Fibroblast of the aortic adventitia (primary cell): ENCODE measurements at places on chromosomes 7 and 10. TPM values are rescaled to one million over a fixed set of nuclear protein-coding genes. Genes with fewer than 3 reads are reported as not detected.

Gene FAM237B
- not detected in 2 replicates for total RNA-seq

Gene MYH16
- not detected in 2 replicates for total RNA-seq

Gene TFEC
- total RNA-seq, result 0.16 and 0.36 TPM in 2 replicates

Gene STRIP2
- total RNA-seq, result 2.5 and 6.9 TPM in 2 replicates

Gene HIF1AN
- total RNA-seq, result 12.9 and 17.3 TPM in 2 replicates

Gene SAMD9L
- total RNA-seq, result 22.6 and 39.4 TPM in 2 replicates

Gene DNAH11
- total RNA-seq, result 2.7 TPM in 1 of 2 replicates, not detected in the other

Gene PTF1A
- not detected in 2 replicates for total RNA-seq

GRCh38 chr7:45593121-45593541 lies 19.0 kb downstream of the ADCY1 start:
- no peak for DNase-seq

- DNase-seq, result peak; percentile 99
Measured at GRCh38 chr10:93437086-93437945, 44.8 kb downstream of the MYOF start.

DNA sequence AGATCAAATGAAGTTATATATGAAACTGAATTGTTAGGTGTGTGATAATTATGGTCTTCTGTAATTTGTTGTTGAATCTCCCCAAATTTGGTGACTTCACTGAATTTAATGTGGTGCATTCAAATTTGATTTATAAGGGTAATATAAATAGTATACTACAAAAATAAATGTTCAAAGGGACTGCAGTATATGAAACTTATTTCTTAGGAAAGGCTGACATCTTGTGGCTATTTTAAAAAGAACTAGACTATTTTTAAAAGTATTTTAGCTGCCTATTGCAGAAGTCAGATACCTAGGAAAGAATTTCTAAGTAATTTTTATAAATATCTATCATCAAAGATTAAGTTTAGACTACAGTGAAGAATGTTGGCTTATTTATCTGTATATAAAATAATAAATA lies 36.6 kb downstream of the ATRNL1 start:
- DNase-seq, result peak; percentile 67

- DNase-seq, result no peak
Measured at GRCh38 chr7:151773797-151774196, 103.1 kb downstream of the PRKAG2 start.

- peak; percentile 72 for DNase-seq
Measured at GRCh38 chr10:89427629-89428028, 13.3 kb downstream of the IFIT5 start.

DNA sequence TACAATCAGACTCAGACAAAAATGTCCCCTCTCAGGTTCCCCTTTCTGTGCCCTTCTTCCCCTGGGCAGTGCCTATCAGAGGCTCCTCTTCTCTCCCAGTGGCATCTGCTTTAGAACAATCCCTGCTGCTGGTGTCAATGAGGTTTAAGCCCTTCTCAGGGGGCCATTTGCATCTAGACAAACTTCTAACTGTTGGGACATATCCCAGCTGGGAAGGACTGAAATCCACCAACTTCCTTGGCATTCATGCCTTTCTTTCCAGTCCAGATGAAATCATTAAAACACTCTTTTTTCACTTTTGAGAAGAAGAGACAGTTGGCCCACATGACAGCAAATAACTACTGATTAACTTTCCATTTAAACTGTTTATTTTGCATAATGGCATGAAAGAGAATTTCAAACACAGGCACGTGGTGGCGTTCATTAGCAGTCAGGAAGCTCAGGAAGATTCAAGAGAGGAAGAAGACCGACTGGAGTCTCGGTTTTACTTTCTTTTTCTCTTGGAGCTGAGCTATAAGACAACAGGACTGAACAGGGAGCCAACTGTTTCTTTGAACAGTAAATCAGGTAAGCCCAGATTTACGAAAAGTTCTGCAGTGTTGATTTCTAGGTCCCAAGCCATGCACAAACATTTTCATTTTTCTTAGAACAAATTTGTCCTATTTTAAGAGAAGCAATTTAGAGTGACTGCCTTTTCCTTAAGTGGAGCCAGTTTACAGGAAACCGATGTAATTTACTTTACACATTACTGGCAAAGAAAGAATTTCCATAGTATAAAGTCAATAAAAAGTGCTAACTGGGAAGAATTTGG lies at the start of gene GIMAP2:
TSS of gene GIMAP2 (plus strand) at position 488 of the 811 bp plus-strand sequence. CDS start 1,354 bp downstream, outside the sequence.
- DNase-seq, result no peak

DNA sequence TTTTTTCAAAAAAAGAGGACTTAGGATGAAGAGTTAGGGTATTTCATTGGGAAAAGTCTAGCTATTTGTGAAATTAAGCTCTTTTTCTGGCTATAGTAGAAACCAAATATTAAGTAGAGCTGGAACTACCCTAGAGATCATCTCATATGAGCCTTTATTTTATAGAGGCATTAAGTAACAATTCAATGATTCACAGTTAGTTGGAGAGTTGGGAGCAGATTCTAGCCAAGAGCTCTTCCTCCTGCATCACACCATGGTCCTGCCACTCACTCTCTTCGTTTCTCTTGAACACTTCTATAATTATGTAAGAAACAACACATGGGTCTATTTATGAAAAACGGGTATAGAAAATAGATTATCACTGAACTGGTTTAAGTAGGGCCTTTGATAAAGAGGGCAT lies 76.1 kb upstream of the ANK3 start:
- peak; percentile 57 for DNase-seq

DNA sequence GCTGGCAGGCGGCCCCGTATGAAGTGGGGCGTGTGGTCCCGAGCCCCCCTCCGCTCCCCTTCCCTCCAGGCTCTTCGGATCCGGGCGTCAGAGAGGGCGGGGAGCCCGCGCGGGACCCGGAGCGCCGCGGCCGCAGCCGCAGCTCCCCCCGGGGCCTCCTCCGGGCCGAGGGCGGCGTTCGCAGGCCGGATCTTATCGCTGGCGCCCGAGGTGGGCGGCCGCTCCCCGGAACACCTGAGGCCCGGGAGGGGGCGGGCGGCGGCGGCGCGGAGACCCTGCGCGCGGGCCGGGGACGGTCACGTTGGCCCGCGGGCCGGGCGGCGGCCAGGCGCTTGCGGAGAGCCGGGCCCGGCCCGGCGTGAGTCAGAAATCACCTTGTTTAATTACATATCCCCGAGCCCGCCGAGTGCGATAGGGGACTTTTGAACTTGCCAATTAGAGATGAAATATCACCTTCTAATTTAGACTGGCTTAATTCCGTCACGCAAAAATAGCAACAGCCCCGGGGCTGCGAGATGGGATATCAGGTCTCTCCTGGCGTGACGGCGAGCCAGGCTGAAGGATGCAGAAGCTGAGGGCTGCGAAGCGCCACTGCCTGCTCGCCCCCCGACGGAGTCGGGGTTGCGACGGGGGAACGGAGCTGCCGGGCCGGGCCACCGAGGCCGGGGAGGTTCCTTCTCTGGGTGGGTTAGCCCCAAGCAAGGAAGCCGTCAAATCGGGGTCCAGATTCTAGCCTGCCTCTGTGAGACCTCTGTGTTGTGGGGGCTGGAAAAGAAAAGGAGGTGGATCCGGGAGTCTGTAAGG lies 43.4 kb downstream of the LDB3 start:
- peak; percentile 34 for DNase-seq

GRCh38 chr7:26857506-26858240 lies 6.7 kb downstream of the SKAP2 start:
- no peak for DNase-seq

- DNase-seq, result no peak
Measured at GRCh38 chr10:101262147-101262546, 32.9 kb upstream of the LBX1 start.

GRCh38 chr7:114620208-114620607 lies 205.6 kb downstream of the FOXP2 start:
- no peak for DNase-seq

DNA sequence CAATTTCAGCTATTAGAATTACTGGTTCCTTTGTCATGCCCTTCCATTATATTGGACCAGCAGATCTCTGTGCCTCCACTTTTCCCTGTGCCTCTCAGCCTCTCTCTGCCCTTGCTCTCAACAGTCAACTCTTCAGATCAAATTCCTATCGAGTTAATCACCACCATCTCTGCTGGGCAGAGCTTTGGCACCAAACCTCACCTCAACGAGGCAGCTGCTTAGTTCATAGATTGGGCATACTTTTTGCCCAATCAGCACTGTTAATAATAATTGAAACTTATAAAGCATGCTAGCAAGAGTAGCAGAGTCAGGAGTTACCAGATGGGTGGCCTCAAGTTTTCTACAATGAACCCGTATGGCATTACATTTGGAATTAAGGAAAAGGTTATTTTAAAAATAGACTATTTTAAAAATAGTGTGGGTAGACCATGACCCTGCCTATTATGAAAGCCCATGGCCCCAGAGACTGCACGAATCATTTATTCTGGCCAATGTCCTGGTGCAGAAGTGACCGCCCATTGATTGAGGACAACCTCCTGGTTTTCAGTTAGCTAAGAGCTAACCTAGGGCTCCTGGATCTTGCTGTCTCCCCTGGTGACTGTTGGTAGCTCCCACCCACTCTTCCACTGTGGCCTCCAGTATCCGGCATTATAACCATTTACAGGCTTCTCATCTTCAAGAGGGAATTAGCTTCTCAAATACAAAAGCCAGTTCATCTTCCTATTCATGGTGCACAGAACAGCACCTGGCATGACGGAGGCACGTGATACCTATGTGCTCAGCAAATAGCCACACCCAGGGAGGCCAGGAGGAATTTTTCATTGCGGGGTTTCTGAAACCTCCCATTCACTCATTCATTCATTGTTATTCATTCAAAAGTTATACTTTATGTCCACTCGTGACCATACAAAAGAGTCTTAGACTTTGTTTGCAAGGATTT lies 265.4 kb downstream of the INHBA start:
- peak; percentile 31 for DNase-seq

GRCh38 chr7:130145424-130146100 lies 59.6 kb downstream of the TMEM209 start:
- no peak for DNase-seq

- no peak for DNase-seq
Measured at GRCh38 chr10:72689660-72690059, 2.3 kb upstream of the MCU start.

DNA sequence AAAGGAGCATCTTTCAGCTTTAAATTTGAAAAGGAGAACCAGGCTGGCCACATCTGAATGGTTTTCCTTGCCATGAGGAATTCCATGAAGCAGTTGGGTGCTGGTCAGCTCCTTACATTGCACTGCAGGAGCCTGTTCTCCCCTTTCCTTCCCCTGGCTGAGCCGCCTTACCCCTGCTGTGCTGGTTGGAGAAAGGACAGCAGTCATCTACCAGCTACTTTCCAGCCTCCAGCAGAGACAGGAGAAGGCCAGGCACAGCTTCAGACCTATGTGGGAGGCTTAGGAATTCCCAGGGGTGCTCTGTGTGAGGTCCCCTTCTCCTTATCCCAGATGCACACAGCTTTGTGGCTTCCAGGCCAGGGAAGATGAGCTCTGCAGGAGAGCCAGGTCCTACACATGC lies 4.7 kb downstream of the C10orf71 start:
- no peak for DNase-seq

GRCh38 chr7:155754165-155754564 lies 58.1 kb downstream of the SHH start:
- no peak for DNase-seq

- DNase-seq, result no peak
Measured at GRCh38 chr10:84004221-84004620, 135.1 kb upstream of the GHITM start.

- peak; percentile 81 for DNase-seq
Measured at GRCh38 chr7:85030893-85031292, 156.0 kb downstream of the SEMA3D start.

DNA sequence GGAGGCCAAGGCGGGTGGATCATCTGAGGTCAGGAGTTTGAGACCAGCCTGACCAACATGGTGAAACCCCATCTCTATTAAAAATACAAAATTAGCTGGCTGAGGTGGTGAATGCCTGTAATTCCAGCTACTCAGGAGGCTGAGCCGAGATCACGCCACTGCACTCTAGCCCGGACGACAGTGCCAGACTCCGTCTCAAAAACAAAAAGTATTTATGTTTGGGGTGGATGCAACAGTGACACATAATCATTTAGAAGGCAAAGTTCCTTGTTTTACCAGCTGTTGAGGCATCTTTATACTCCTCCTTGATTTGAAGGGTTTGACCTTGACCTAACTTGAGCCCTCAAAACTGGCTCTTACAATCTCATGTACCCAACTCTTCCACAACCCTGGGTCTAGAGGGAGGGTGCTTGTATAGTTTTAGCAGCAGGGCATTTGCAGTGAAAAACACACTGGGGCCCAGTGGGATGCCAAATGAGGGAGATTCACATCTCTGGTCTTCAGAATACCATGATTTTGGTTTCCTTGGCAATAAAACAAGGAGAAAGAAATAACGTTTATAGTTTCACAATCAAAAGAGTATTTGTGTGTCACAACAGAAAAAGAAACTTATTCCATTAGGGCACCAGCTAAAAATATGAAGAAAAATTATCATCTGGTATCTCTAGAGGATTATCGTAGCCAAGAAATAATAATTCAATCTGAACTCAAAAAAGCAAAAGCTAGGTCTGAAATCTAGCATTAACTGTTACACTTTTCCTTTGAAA lies 14.2 kb upstream of the TMEM254 start:
- peak; percentile 19 for DNase-seq

DNA sequence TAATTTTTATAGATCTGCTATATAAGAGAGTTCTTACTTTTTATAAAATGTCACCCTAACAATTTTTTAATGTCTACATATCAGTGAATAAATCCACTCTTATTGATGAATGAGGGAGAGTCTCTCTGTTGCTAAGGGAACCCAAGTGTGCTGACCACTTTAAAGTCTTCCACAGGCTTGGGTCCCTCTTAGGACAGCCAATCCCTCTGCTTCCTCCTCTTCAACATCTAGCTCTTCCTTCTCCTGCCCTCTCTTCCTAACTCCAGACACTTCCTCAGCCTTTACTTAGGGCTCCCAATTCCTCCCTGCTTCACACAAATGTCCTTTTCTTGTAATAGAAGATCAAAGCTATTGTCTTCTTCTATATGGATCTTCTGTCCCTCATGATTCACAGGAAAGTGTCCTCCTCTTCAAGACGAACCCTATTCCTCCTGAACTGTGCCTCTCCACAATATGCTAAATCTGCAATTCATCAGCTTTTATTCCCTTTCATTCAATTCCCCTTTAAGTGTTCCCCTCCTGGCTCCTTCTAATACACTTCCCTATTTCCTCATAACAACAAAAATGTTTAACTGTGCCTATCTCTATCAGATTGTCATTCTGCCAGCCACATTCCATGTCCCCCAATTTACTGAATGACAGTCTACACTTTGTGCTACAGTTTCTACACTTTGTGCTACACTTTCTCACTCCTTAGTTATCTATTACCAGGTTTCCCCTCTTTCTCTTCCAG lies 37.7 kb downstream of the CDK6 start:
- DNase-seq, result peak; percentile 48

DNA sequence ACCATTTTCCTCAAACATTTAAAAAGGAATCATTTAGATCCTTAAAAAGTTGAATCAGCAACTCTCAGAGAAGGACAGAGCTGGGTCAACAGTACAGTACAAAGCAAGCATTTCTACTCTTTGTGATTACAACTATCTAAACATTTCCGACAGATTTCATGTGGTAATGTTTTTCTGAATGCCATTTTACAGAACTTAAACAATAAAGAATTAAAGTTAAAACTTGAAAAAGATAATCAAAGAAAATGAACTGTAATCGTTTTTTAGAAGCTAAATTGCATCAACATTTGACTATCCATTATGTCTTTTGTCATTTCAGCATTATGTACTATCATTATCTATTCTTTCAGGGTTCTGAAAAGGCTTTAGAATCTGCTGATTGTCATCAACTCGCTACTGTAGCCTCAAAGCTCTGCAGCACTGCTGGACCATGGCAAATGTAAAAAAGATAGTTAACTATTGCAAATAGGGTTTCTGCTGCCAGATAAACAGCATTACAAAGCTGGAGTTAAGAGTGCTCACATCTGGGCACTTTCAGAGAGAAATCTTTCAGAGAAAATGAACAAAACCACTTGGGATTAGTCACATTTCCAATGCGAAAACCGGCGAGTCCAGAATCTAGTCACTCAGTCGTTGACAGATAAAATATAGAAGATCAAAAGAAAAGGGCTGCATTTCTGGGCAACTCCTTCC lies 160.4 kb upstream of the LAMB4 start:
- peak; percentile 43 for DNase-seq
